Cardiac muscle cell (in vitro differentiated cells and primary cell): ENCODE measurements at places on chromosomes 2 and 18. TPM values are rescaled to one million over a fixed set of nuclear protein-coding genes. Genes with fewer than 3 reads are reported as not detected.

Gene APOB
- 0.07 and 0.15 TPM in 2 replicates for total RNA-seq

Gene C2orf72
- 4.2 and 5.4 TPM in 2 replicates for total RNA-seq

Gene NAB1
- 37.2 and 50.7 TPM in 2 replicates for total RNA-seq

GRCh38 chr2:47076586-47077441 is 78.3 kb downstream of the STPG4 start:
- DNase-seq = no peak
- H3K27me3 ChIP-seq = no peaks in the 10 kb centered on the region
- no peaks in the 10 kb centered on the region for H3K36me3 ChIP-seq
- H3K4me1 ChIP-seq = peaks cover 15% of the 10 kb centered on the region

GRCh38 chr2:242020196-242021004 is 150.9 kb downstream of the RTP5 start:
- H3K4me1 ChIP-seq = no peaks in the 10 kb centered on the region
- no peak overlapping the region for H3K27ac ChIP-seq
- H3K36me3 ChIP-seq = no peaks in the 10 kb centered on the region
- H3K27me3 ChIP-seq = no peaks in the 10 kb centered on the region
- H3K4me3 ChIP-seq = no peak overlapping the region

DNA sequence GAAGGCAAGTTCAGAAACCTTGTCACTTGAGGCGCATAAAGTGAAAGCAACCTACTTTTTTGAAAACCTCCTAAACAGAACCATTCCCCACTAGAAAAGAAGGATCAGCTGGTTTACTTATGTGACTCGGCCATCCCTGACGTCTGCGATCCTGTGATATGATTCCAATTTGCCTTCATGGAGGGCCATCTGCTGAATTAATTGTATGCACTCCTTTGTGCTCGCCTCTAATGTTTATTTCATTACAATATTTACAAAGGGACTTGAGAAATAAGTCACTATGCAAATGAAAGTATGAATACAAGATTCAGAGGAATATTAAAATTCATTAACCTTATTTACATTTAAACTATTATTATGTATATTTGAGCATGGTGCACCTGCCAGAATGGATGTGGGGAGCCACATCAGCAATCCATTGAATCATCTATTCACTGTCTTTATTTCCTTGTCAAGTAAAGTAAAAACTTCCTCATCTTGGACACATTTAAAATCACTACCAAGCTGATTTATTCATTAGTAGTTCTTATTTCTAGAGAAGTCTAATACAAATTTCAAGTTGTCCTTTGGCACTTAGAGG is 96.5 kb downstream of the RBM43 start:
- H3K4me1 ChIP-seq = no peaks in the 10 kb centered on the region
- no peak overlapping the region for H3K27ac ChIP-seq
- H3K4me3 ChIP-seq = no peak overlapping the region

- peaks cover 20% of the 10 kb centered on the region for H3K4me1 ChIP-seq
- no peak overlapping the region for H3K4me3 ChIP-seq
- no peaks in the 10 kb centered on the region for H3K36me3 ChIP-seq
- DNase-seq = no peak
- no peaks in the 10 kb centered on the region for H3K27me3 ChIP-seq
- H3K27ac ChIP-seq = no peak overlapping the region
Observed at GRCh38 chr2:223044092-223044836, 7.7 kb upstream of the KCNE4 start.

- no peak overlapping the region for H3K4me3 ChIP-seq
- no peaks in the 10 kb centered on the region for H3K27me3 ChIP-seq
- no peak for DNase-seq
- peaks cover 20% of the 10 kb centered on the region for H3K4me1 ChIP-seq
- H3K36me3 ChIP-seq = no peaks in the 10 kb centered on the region
- H3K27ac ChIP-seq = no peak overlapping the region
Observed at GRCh38 chr18:13570856-13571495, 155.4 kb downstream of the FAM210A start.
